ENCODE measurements at places on chromosomes 1 and 21.

GRCh38 chr1:213277036-213277435 is 226.0 kb downstream of the RPS6KC1 start:
- DNase-seq: no peak

DNA sequence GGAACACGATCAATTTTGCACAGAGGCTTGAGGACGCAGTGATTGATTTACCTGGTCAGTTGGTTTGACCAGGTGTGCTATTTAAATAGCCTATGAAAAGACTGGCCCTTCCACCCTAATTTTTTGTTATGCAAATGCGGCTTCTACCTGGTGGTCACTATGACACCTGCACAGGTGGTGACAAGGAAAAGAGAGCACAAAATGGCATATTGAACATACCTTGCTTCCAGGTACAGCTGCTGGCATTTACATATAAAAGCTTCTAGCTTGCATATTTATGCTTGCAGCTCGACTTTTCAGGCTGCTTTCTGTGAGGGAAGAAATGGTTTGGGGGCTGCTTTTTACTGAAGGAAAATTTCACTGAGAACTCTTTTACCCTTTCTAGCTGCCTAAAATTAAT is 15.3 kb upstream of the FMO4 start:
- no peak for DNase-seq

DNA sequence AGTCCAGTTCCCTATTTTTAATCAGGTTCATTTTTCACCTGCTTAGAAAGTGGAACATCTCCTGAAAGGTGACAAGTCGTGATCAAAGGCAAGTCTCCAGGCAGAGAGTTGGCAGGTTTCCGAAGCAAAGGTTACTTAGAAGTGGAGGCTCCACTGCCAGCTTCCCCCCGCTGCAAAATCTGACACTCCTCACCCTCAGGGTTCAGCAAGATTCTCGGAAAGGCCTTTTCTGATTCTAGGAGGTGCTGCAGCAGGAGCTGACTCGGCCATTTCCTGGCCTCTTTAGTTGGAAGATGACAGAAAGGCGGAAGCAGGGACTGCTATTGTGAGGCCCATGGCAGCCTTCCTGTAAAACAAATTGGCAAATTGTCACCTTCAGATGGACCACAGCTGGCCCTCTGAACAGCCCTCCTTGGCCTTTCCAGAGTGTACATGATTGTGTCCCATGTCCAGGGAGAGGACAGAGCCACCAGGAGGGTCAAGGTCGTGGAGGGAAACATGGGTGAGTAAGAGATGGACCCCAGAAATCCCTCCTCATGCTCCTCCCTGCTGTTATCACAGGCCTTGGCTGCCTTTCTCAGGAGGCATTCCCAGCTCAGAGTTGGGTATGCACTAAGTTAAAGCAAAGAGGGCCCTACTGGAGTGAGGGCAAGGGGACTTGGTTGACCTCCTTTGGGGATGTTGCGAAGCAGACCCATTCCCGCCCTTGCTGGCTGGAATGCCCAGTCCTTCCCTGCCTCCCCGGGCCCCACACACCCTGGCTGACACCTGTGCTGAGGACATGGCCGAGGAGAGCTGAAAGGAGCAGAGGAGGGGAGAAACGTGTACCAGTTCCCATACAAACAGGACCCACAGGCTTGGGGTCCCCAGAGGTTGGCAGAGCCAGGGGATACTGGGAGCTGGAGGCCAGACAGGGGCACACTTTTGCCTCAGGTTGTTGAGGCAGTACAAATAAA is 115.5 kb upstream of the IRF2BP2 start:
- DNase-seq: no peak

DNA sequence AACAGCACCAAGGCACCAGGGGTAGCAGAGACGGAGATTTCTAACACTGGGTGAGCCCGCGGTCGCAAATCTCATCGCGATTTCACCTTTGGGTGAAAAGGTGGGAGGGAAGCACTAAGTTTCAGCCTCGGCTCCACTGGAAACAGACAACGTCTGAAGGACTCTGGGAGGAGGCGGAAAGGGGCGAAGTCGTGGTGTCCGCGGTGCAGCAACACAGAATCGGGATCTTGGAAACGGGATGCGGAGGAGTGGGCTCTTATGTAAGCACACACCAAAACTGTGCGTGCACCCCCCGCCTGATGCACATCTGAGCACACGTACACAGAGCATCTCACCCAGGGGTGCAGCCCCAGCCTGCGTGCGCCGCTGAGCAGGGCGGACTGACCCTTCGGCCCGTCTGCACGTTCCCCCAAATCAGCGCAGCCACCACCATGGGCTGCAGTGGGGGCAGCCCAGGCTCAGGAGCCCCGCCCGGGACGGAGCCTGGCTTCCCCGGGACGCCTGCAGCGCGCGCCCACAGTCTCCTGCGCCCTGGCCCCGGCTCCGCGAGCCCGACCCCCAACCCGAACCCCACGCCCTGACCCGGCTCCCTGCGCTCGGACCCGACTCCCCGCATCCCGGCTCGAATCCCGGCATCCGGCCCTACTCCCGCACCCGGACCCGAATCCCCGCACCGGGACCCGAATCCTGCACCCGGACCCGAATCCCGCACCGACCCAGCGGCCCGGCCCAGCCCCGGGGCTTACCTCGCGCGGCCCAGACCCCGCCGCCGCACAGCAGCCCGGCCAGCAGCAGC is 670 bp downstream of the CLSTN1 start:
- no peak for DNase-seq

DNA sequence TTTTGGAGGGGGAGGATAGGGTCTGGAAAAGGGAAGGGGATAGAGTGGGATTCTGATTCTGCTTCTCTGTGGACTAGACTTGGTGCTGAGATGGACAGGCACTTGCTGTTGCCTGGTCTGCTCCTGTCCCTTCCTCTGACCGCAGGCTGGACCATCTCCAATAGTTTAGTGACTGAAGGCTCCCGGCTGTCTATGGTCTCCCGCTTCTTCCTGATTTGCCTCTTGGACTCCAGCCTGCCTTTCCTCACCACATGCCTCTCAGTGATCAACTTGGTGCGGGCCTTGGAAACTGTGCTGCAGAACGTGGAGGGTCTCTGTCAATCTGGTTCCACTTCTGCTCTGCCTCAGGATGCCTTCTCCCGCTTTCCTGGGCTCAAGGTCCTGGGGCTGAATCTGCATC is 6.3 kb upstream of the ZSCAN20 start:
- DNase-seq: no peak

GRCh38 chr1:203669739-203670138 is 43.1 kb downstream of the ATP2B4 start:
- no peak for DNase-seq

- no peak for DNase-seq
These were observed 10.6 kb upstream of the USP1 start for GRCh38 chr1:62426237-62426636.

DNA sequence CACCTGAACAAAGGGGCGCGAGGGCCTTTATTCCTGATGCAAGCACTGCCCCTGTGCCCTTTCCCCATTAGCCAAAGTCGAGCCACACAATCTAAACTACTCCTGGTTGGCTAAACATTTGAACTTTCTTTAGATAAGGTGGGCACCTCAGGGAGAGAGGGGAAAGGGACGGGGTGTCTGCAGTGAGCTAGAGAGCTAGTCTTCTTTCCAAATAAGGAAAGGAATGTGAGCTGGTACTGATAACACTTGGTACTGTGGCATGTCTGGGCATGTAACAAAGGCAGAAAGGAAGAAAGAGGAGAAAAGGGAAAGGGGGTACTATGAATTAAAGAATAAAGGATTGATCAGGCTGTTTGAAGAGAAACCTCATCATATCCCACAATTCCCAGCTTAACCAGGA is 62.8 kb downstream of the OVGP1 start:
- no peak for DNase-seq

GRCh38 chr1:184753117-184753516 is 1.5 kb downstream of the EDEM3 start:
- DNase-seq: no peak

DNA sequence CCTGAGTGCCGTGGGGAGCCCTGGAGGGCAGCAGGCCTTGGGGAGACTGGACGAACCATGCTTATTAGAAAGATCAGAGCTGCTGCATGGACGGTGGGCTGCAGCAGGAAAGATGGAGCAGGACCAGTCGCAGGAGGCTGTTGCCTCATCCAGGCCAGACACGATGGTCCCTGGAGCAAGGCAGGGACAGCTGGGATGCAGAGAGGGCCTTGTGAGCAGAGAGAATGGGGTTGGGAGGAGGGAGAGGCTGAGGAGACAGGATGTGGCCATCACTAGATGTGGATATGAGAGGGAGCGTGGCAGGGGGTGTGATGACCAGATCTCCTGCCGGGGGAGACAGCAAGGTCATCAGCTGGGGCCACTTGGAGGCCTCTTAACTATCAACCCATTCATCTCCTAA is 727.6 kb downstream of the PTPRU start:
- DNase-seq: no peak

DNA sequence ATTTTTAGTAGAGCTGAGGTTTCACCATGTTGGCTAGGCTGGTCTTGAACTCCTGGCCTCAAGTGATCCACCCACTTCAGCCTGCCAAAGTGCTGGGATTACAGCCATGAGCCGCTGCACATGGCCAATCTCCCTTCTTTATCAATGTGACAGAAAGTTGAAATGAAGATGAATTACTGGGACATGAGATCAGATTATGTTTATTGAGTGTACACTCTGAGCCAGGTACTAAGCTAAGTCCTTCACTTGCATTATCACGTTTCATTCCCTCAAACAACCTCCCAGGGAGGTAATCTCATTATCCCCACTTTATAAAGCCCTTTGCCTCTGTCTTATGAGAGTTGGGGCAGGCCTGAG is 6.3 kb upstream of the CHI3L2 start:
- no peak for DNase-seq

- no peak for DNase-seq
These were observed 35.7 kb upstream of the CNN3 start for GRCh38 chr1:94962409-94963265.

- no peak for DNase-seq
These were observed 8.5 kb downstream of the IRF2BP2 start for GRCh38 chr1:234601301-234602017.

Data from CMK (cell line).